ENCODE measurements at places on chromosomes 16 and 17. TPM values are rescaled to one million over a fixed set of nuclear protein-coding genes. Genes with fewer than 3 reads are reported as not detected.

GRCh38 chr16:69787883-69788282 lies 25.8 kb downstream of the WWP2 start:
- peaks cover 98% of the 10 kb centered on the region for H3K36me3 ChIP-seq
- no peak for DNase-seq
- no peak overlapping the region for H3K4me3 ChIP-seq
- H3K27ac ChIP-seq, result no peak overlapping the region

AGRP gene
- 0.54 TPM for polyA plus RNA-seq

GRCh38 chr17:30526401-30526800 lies 49.2 kb downstream of the GOSR1 start:
- peaks cover 20% of the 10 kb centered on the region for H3K36me3 ChIP-seq
- H3K27ac ChIP-seq, result no peak overlapping the region
- no peak for DNase-seq
- H3K4me3 ChIP-seq, result no peak overlapping the region
- no peaks in the 10 kb centered on the region for H3K4me1 ChIP-seq
- H3K27me3 ChIP-seq, result no peaks in the 10 kb centered on the region

DNA sequence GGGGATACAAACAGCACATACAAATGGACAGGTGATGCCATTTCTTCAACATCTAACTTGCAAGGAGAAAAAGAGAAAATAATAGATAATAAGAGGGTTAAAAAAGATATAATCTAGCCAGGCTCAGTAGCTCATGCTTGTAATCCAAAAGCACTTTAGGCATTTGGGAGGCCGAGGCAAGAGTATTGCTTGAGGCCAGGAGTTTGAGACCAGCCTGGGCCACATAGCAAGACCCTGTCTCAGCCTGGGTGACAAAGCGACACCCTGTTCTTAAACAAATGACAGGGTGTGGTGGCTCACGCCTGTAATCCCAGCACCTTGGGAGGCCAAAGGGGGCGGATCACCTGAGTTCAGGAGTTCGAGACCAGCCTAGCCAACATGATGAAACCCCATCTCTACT lies 19.3 kb downstream of the C16orf87 start:
- no peak for DNase-seq
- H3K36me3 ChIP-seq, result peaks cover 23% of the 10 kb centered on the region
- no peak overlapping the region for H3K4me3 ChIP-seq
- H3K27ac ChIP-seq, result no peak overlapping the region
- no peaks in the 10 kb centered on the region for H3K27me3 ChIP-seq

DNA sequence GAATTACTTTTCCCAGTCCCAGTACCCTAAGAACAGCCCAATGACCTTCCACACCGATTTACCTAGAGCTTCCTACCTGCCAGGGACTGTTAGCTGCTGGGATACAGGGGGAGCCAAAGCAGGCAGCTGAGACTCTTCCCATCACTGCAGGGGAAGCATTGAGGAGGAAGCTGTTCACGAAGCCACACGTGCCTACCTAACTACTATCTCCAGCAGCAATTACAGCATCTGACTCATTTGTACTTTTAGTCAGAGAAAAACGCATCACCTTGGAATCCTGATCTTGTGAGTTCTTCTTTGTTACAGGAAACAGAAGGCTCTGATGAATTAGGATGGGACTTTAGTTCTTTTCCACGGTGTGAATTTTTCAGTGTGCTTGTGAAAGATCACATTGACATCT lies 113.7 kb upstream of the DHX40 start:
- no peak for DNase-seq
- H3K27ac ChIP-seq, result no peak overlapping the region
- H3K27me3 ChIP-seq, result no peaks in the 10 kb centered on the region
- no peak overlapping the region for H3K4me3 ChIP-seq
- H3K4me1 ChIP-seq, result peaks cover 15% of the 10 kb centered on the region

DNA sequence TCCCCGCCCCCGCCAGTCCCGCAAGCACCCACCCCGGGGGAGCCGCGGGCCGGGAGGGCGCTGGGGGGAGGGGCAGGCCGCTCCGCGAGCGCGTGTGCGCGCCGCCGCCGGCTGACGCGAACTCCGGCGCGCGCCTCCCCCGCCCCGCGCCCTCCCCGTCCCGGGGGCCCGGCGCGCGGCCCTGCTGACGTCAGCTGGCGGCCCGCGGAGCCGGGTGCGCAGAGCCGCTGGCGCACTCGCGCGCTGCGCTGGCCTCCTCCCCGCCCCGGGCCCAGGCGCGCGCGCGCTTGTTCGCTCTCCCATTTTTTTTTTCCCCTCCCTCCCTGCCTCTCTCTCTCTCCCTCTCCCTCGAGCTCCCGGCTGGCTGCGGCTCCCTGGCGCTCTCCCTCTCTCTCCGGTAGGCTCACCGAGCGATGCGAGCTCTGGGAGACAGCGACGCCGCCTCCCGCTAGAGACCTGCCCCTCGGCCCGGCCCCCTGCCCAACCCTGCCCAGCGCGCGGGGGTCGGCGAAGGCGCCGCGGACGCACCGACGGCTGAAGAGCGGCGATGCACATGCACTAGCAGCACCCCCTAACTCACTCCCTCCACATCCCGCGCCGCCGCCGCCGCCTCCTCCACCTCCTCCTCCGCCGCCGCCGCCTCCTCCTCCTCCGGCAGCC lies at the start of gene GNAO1:
GNAO1 (plus strand) TSS at position 334 of the 660 bp plus-strand sequence. CDS start 747 bp downstream, outside the sequence.
- no peak within 1 kb of the TSS for H3K27ac ChIP-seq
- peaks cover 13% of the 10 kb centered on the region for H3K4me1 ChIP-seq
- H3K36me3 ChIP-seq, result no peaks in the 10 kb centered on the region
- H3K27me3 ChIP-seq, result peaks cover 81% of the 10 kb centered on the region
- H3K4me3 ChIP-seq, result peak within 1 kb of the TSS; percentile 71

GRCh38 chr17:67994817-67995569 lies 1.3 kb downstream of the C17orf58 start:
- no peaks in the 10 kb centered on the region for H3K36me3 ChIP-seq
- no peak for DNase-seq
- peak overlapping the region; percentile 41 for H3K4me3 ChIP-seq
- peaks cover 31% of the 10 kb centered on the region for H3K4me1 ChIP-seq
- peaks cover 36% of the 10 kb centered on the region for H3K27me3 ChIP-seq
